H9 (cell line): ENCODE measurements at places on chromosomes 12 and 14. TPM values are rescaled to one million over a fixed set of nuclear protein-coding genes. Genes with fewer than 3 reads are reported as not detected.

Gene TMED10
- total RNA-seq, result 176 and 180 TPM in 2 replicates

GRCh38 chr14:91144425-91145145 is 30.7 kb downstream of the DGLUCY start:
- DNase-seq, result no peak

- no peak for DNase-seq
Observed at GRCh38 chr12:948238-948637, 1.3 kb downstream of the RAD52 start.

Gene FAM186B
- 0.42 and 0.46 TPM in 2 replicates for total RNA-seq

DNA sequence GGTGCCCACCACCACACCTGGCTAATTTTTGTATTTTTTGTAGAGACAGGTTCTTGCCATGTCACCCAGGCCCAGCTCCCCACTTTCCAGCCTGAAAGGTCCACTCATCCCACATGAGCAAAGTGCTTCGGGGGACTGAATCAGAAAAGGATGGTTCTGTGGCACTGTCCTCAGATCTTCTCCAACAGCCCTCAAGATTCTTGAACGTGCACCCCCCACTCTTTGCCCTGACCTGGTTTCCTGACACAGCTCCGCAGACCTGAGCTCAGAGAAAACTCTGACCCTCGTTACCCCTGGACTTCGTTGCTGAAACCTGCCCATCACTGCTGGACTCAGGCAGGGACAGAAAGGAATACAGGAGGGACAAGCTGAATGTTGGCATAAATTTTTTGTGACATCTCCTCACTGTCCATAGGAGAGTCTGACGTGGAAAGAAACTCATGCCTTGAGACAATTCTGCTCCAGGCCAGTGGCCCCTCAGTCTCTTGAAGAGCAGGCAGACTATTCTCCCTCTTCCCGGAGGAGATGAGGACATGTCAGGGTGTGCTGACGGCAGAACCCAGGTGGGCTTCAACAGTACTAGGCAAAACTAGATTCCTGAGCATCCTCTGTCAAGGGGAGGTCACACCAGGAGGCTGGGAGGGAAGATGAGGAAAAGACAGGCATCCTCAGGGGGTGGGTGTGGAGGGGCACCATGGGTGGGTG is 149.3 kb downstream of the DPF3 start:
- DNase-seq, result no peak

GRCh38 chr14:64566651-64567122 is 16.9 kb downstream of the PPP1R36 start:
- DNase-seq, result peak; percentile 36

Gene RGS6
- 2.8 and 3.0 TPM in 2 replicates for total RNA-seq

GRCh38 chr12:110199339-110200123 is 75.4 kb downstream of the IFT81 start:
- peak; percentile 49 for DNase-seq

DNA sequence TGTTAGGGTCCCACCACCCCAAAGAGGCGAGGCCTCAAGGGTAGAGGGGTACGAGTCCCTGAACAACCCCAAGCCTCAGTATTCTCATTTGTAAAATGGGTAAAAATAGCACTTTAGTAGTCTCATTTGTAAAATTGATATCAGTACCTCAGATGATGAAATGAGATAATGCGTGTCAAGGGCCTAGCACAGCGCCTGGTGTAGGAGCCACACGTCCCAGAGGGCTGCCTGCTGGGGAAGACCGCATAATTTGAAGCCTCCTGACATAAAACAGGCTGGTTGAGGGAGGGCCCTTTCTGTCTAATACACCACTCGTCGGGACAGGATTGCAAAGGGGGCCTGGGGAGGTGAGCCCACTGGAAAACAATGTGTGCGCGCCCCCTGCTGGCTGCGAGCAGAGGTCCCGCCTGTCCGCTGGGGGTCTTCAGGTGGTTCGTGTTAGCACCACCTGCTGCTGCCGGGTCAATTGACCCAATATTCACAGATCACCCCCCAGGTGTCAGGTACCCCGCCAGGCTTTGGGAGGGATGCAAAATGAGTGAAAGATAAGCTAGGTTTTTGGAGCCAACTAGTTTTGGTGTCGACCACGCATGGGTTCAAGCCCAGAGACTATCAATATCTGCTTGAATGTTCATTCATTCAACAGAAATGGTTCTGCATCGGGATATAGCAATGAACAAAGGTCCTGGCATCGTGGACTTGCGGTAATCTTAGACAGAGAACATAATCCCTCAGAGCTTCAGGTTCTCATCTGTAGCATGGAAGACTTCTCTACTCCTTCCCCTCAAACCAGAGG is 24.7 kb upstream of the IRF2BPL start:
- peak; percentile 88 for DNase-seq

DNA sequence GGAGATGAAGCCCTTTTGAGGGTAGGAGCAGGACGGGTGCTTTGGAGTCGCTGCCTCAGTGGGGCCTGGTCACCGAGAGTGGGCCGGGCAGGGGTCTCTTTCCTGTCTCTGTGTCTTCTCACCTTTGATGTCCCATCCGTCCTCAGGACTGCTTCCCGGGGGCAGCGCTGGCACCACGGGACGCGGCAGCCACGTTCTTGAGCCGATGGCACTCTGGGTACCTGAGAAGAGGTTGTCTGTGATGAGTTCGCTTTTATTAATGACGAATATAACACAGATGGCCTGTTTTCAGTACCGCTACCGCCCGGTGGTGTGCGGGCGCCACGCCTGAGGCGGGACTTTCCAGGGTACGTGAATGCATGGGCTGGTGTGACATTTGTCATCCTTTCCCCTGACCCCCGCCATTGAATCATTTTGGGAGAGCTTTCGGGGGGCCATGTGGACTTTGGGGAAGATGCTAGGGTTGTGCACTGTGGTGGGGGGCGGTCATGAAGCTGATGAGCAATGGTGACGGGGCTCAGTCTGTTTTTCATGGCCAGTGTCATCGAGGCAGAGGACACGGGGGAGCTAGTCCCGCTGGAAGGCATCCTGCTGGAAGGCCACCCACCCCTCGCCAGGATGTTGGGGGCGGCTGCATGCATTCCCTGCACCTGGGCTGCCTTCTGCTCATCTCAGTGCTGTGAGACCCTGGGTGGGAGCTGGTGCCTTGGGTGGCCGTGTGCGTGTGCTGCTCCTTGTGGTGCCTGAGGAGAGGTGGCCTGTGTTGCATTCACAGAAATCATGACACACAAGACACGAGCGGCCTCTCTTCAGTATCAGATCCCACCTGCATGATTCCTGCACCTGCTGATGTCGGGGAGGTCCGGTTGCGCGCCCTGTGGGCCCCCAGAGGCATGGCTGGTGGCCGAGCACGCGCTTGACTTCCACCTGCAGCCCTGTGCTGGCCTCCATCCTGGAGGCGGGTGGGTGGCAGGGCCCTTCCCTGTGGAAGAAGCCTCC is 162.5 kb upstream of the RTL1 start:
- DNase-seq, result no peak

Gene TMEM30B
- 11.8 and 12.2 TPM in 2 replicates for total RNA-seq

- DNase-seq, result no peak
Observed at GRCh38 chr12:10722502-10722904, 620 bp downstream of the YBX3 start.

DNA sequence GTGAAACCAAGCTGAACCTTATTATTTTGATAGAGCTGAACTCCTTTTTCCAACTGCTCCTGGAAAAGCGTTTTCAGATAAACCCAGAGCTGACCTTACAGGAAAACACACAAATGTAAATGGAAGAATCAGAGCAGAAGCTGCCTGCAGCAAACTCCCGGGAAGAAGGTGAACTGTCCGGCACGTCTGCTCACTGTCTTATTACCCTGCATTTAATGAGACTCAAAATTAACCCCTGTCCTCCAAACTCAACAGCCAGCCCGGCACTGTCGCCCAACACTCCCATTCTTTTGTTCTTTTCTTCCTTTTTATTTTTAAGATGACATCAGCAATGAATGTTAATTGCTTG is 1046.9 kb upstream of the FLRT2 start:
- DNase-seq, result no peak

- no peak for DNase-seq
Observed at GRCh38 chr14:94918896-94919295, 149.0 kb upstream of the GSC start.

GRCh38 chr14:65791191-65791981 is 378.9 kb downstream of the FUT8 start:
- DNase-seq, result no peak

- DNase-seq, result no peak
Observed at GRCh38 chr14:90191154-90191553, 65.2 kb upstream of the PSMC1 start.

- DNase-seq, result no peak
Observed at GRCh38 chr12:44976246-44976645, 74.7 kb downstream of the DBX2 start.

GRCh38 chr14:77645520-77646230 is 29.2 kb upstream of the SPTLC2 start:
- DNase-seq, result no peak

DNA sequence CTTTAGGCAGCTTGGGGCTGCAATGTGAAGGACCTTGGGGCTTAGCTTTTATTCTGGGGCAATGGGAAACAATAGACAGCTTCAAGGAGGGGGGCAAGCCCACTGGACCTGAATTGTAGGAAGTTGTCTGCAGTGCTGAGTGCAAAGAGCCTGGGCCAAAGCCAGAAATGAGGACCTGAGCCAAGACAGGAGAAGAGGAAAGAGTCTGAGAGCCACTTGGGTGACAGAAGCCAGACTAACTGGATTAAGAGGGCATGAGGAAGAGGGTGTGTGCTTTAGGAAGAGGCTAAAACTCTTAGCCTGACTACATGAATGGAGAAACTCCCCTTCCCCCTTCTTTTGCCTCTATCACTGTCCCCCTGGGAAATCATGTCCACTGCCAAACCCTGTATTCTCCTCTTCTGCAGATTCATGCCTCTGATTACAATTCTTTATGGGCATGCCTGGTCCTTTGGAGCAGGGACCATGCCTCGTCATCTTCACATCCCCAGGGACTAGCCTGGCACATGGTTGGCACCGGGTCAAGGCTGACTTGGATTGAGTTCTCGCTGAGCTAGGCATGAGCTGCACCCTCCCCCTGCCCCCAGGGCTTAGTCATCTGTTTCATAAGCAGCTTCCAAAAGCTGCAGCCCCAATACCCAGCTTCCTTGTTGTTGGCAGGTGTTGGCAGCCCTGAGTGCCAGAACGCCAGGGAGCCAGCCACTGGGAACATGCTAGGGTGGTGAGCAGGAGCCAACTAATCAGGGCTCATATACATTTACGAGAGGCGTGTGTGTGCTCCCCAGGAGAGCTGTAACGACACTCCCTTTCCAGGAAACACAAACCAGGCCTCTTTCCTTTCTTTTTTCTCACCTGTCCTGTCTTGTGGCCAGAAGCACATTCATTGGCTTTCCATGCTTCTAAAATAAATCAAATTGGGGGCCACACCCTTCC is 27.7 kb upstream of the JDP2 start:
- no peak for DNase-seq

DNA sequence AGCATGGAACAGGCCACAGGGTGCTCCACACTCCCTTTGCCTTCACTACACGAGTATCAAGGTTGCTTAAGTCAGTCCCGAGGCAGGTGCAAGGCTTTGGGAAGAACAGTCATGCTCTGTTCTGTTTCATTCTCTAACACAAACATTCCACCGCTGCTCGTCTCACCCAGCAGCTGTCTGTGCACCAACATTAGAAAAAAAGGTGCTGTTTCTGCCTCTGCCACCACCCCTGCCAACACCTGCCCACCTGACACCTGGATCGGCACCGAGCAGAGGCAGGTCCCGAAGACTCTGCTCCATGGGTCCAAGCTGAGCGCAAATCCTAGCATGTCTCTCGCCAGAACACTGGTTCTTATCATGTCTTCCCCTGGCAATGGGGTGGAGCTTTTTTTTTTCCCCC is 347.7 kb downstream of the TMEM132D start:
- no peak for DNase-seq

GRCh38 chr12:57716305-57716704 is 22.2 kb downstream of the AGAP2 start:
- no peak for DNase-seq

GRCh38 chr14:91398707-91399106 is 18.9 kb downstream of the CCDC88C start:
- DNase-seq, result peak; percentile 44

Gene PRR4
- 1.9 and 4.3 TPM in 2 replicates for total RNA-seq
